ENCODE measurements at places on chromosomes 2 and 18.

DNA sequence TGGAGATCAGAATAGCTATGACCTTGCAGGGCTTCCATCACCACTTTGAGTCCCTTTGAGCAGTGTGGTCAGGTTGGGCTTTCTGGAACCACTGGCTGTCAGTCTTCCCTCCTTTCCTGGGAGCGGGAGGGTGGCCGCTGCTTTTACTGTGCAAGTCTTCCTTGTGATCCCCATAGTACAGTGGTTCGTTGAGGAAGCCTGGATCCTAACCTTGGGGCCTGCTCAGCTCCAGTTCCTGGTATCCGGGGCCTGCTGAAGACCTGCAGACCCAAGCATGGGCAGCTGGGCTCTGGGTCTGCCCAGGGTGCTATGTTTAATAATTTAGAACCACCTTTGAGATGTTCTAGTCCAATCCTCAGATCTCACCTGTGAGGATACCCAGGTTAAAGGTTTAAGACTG, 104.2 kb downstream of the CLIP4 start:
- no peak for DNase-seq

DNA sequence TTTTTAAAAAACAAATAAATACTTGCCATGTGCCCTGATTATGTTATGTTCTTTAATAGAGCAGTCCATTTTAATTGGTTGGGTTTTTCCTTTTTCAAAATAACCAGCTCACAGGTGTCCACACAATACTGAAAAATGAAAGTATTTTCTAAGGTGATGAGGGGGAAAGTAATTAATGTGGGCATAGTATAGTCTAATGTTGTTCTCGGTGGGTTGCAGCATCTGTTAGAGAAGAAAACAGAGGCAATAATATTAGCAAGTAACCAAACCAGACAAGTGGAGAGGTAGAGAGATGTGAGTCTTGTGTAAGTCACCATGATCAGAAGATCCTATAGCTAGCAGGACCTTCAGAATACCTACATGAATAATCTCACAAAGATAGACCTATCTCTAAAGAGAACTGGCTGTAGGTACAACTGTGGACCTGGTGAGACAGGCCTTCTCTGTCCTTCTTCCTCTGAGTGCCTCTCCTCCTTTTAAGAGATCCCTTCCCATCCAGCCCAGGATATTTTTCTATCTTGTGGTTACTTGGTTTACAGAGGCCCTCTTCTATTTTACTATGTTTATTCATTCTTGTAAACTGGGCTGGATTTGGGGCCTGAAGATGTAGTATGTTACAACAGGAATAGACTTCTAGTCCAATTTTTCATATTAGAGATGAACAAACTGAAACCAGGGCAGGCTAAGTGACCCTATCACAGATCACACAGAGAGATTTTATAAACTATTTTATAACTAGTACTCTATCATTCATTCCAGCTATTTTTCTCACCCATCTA, 67.1 kb upstream of the MSTN start:
- no peak for DNase-seq

DNA sequence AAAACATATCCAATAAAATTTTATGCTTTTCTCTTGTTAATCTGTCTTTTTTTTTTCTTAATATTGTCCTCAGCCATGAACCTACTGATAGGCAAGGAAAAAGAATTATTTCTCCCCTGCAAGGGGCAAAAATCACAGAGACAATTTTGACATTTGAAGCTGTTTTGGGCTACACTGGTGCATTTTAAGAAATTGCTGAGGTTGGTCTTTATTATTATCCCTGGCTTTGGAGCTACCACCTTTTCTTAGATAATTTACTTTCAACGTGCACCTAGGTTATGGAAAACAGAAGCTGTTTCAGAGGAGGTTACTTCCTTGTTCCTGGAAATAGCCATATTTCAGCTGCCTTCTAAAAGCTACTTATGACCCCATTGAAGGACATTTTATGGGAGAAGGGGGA, 195.5 kb upstream of the KYNU start:
- DNase-seq = no peak

- no peak for DNase-seq
Observed at GRCh38 chr18:45547910-45548309, 67.4 kb upstream of the SLC14A2 start.

DNA sequence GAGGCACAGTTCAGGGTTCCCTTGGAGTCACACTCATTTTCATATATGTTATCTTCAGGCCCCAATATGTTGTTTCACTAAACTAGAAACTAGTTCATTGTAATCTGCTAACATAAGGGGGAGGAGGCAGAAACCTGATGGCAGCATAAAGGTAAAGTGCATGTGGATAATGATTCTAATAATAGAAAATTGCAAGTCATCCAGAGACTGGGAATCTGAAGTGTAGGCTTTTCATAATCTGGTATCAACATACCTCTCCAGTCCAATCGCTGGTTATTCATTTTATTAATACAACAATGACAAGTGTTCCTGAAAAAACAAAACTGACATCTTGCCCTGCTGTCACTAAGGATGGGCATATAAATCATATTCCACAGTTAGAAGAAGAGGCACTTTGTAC, 326.3 kb upstream of the ZNF804A start:
- no peak for DNase-seq

- DNase-seq = no peak
Observed at GRCh38 chr2:120783371-120783791, 47.7 kb downstream of the GLI2 start.

GRCh38 chr2:72920318-72921087, 3.2 kb downstream of the EMX1 start:
- DNase-seq = no peak

- DNase-seq = no peak
Observed at GRCh38 chr2:191023235-191023679, 9.3 kb upstream of the STAT1 start.

DNA sequence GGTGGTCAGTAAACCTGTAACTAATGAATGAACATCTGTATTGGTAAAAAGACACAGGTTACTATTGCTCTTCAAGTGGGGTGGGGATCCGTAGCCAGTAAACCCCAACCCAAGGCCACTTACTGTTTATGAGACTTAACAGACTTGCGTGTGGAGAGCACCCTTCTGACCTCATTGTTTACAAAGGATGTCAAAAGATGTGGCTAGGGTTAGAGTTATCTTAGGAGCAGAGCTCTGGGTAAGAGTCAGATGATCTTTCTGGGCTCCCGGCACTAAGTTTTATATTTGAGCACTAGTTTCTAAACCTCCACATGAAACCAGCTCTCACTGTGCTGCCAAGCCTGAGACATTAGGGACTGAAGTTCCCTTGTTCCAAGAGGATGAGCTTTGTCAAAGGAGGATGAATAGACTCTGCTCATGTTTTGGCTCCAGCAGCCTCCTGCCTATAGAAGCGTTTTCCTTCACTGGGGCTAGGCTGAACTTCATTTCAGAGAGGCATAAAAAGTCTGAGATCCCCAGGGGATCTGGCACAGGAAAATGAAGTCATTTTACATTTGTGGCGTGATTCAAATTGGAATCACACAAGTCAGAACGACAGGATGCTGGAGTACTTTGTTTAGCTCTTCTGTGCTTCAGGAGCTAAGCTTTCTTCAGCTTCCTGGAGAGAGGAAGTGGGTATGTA, 403.1 kb upstream of the TRIB2 start:
- no peak for DNase-seq
